ENCODE measurements at places on chromosomes 16 and 17.

- no peak for DNase-seq
Observed at GRCh38 chr17:29567554-29568330, 759 bp upstream of the TP53I13 start.

GRCh38 chr17:7632492-7632894 lies 2.6 kb downstream of the SHBG start:
- DNase-seq, result no peak

DNA sequence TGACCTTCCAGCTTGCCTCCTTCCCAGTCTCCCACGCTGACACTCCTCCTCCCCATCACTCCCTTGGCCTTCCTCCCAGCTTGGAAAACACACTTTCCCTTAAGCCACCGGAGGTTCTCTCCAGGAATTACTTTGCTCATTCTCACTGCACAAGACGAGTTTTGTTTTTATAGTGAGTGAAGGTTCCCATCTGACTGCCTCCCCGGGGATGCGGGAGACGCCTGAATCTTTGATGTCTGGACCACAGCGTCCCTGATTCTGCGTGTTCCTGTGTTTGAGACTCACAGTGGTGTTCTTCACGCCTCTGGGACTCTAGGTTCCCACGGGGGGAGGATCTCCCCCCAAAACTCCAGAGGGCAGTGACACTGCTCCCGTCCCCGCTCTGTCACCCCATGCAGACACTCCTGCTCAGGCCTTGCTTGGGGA lies 2.0 kb downstream of the DNAI2 start:
- no peak for DNase-seq

DNA sequence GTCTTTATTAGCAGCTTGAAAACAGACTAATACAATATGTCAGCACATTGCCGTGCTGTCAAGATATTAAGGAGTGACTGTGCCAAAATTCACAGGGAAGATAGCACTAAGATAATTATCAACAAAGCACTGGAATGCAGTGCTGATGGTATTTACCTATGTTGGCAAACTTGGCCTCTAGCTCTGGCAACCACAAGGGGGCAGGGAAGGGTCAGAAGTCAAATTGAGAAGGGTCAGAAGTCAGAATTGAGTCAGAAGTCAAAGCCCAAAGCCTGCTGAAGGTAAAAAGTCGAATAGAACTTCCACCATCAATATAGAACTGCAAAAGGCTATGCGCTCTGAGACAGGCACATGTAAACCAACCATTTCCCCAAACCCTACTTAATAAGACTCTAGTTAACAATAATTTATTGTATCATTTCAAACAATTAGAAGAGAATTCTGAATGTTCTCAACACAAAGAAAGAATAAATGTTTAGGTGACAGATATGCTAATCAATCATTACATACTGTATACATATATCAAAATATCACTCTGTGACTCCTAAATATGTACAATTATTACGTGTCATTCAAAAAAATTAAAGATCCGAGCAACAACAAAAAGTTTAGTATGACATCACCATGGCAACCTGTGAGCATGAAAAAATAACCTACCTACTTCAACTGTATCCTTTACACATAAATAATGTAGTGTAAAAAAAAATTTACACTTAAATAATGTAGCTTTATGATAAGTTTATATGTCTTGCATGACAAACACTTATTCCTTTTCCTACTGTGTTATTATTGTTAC lies 916.1 kb downstream of the KCNJ2 start:
- no peak for DNase-seq

GRCh38 chr17:19433255-19433654 lies 22.2 kb downstream of the RNF112 start:
- no peak for DNase-seq

- DNase-seq, result no peak
Observed at GRCh38 chr17:74922694-74923537, at the start of gene USH1G. Gene USH1G (minus strand): TSS chr17:74923255. CDS start chr17:74923073, 182 bp downstream.

All from CMK (cell line).